T-cell (primary cell): ENCODE measurements at places on chromosomes 1 and 21. TPM values are rescaled to one million over a fixed set of nuclear protein-coding genes. Genes with fewer than 3 reads are reported as not detected.

Gene PGBD5
- 0.09 TPM for total RNA-seq

Gene CFAP74
- not detected for total RNA-seq

Gene MAP1LC3C
- total RNA-seq, result not detected

Gene AK5
- 29.2 TPM for total RNA-seq

Gene ELOVL1
- 33.4 TPM for total RNA-seq

Gene OLIG2
- not detected for total RNA-seq

Gene BACE2
- total RNA-seq, result 0.30 TPM

Gene GSTM5
- total RNA-seq, result 0.12 TPM

Gene BCL10
- total RNA-seq, result 27.0 TPM

Gene L1TD1
- not detected for total RNA-seq

Gene CNKSR1
- total RNA-seq, result 6.8 TPM

Gene UBL4B
- total RNA-seq, result not detected

Gene OR13G1
- not detected for total RNA-seq

Gene S100A9
- not detected for total RNA-seq

Gene RGS16
- 15.6 TPM for total RNA-seq

Gene NCAM2
- total RNA-seq, result not detected

Gene SGIP1
- not detected for total RNA-seq

Gene RNF11
- total RNA-seq, result 39.8 TPM

Gene AMPD1
- total RNA-seq, result not detected

Gene AMY2A
- 0.82 TPM for total RNA-seq

Gene NMNAT2
- not detected for total RNA-seq

Gene BSND
- not detected for total RNA-seq

Gene GJB5
- total RNA-seq, result not detected

Gene GPR25
- total RNA-seq, result 6.7 TPM

Gene LMX1A
- total RNA-seq, result not detected

Gene RGSL1
- not detected for total RNA-seq

Gene BLACAT1
- total RNA-seq, result not detected

Gene SPRR1B
- total RNA-seq, result not detected

Gene KRTAP20-4
- not detected for total RNA-seq

Gene HES3
- total RNA-seq, result not detected

Gene TMCO1
- total RNA-seq, result 36.6 TPM

Gene PRDM16
- total RNA-seq, result 0.16 TPM

Gene DEPDC1
- total RNA-seq, result 0.20 TPM

Gene GORAB
- 17.2 TPM for total RNA-seq

Gene PADI2
- total RNA-seq, result 0.23 TPM

Gene FAM163A
- not detected for total RNA-seq

Gene ICOSLG
- 7.9 TPM for total RNA-seq

Gene OPRD1
- total RNA-seq, result not detected

Gene ADGRB2
- 0.98 TPM for total RNA-seq
